ENCODE measurements at places on chromosomes 7 and 10.

DNA sequence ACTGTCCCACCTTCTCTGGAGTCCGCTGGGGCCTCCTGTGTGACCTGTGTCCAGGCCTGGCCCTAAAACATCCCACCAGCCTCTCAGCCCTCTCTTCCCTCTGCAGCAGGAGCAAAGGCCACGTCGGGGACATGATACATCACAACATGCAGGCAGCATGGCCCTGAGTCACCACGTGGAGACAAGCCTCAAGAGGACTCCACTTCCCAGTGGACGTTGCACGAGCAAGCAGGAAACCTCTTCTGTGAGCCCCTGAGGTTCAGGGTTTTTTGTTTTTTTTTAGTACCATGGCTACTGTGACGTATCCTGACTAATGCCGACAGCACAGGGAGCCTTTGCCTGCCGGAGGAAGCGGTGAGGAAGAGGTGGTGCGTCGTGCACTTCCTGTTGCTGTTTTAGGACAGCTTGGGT, 165.9 kb downstream of the DNAJB6 start:
- no peak for DNase-seq

DNA sequence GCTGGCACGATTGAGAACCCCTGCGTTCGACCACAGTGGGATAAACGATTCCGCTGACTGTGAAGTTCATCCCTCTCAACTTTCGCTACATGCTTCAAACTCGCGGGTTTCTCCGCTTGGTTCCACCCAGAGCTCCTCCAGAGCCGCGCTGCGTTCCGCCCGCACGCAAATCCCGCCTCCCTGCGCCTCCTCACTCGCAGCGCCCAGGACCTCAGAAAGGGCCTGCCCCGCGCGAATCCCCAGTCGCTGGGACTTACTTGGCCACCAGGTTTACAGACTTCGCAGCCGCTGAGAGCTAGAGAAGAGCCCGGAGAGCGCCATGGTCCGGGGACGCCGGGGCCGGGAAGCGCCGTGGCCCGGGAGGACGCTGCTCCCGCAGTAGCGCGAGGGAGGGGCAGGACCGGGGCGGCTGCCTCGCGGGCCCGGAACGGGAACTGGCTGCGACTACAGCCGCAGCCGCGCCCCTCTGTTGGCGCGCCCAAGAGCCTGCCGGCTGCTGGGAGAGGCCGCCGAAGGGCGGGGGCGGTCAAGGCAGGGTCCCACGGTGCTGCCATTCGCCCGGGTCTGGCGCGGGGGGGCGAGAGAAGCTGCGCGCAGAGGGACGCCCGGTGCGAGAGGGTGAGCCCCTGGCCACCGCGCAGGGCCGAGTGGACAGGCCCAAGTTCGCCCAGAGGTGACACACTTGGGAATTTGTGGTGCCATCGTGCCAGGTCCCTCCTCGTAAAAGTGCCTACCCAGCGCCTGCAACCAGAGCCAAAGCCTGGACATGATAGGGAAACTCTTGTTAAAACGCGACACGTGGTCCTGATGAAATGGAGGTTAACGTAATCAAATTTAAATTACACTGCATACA, at the start of gene NOD1:
Gene NOD1 (minus strand): TSS at position 436 of the 853 bp plus-strand sequence. CDS start 21,863 bp downstream, outside the sequence.
- no peak for DNase-seq

GRCh38 chr7:3393862-3394261, 92.8 kb downstream of the SDK1 start:
- DNase-seq, result no peak

DNA sequence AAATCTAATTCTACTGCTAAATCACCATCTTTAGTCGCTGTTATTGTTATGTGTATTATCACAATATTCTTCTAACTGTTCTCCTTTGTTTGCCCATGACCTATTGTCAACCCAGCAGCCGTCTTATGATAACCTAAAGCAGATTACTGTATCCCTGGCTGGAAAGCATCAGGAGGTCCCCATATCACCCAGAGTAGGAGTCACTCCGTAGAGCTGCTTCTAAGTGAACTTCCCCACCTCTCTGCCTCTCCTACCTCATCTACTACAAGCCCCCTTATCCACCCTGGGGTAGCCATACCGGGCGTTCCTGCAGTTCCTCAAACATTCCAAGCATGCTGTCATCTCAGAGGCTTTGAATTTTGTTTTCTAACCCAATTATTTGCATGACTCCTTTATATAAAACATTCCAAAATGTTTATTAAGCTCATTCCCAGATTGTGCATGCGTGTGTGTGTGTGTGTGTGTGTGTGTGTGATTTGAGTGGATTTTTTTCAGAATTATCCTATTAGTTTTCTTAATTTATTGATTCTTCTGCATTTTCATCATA, 39.7 kb downstream of the POU6F2 start:
- DNase-seq, result no peak

DNA sequence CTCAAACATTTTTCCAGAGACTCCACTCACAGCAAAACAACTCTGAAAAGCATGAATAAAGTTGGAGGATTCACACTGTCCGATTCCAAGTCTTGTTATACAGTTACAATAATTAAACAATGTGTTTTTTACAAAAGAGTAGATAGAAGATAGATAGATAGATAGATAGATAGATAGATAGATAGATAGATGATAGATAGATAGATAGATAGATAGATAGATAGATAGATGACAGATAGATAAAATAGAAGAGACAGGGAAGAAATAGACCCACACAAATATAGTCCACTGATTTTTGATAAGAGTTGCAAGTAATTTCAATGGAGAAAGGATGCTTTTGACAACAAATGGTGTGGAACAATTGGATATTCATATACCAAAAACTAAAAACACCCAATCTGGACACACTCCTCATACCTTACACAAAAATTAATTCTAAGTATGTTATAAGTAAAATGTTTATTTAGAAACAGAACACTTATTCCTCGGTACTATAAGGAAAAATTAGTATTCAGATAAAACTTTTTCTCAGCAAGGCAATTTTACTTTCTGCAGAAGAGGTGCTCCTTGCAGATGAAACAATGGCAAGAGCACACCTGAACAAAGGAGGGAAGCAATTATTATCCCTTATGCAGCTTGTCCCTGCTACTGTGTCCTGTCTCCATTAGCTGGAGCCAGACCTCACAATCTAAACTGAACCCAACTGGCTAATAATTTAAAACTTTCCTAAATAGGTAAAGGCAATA, 5.7 kb upstream of the TAS2R39 start:
- DNase-seq, result no peak

DNA sequence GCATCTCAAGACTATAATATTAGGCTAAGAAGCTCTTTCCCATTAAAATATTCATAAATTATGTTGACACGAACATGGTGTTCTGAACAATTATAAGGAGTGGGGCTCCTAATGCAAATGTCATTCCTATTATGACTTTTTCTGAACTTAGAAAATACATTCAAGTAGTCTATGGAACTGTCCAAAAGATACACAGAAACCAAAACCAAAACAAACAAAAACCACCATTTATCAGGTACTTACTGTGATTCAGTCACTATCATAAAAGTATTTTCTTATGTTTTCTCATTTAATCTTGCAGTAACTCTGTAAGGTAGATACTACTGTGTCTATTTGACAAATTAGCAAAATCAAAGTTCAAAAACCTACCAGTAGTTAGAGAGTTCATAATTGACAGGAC, 406.8 kb downstream of the GFRA1 start:
- no peak for DNase-seq

GRCh38 chr10:52952391-52953055, 179.9 kb upstream of the MBL2 start:
- DNase-seq, result no peak

DNA sequence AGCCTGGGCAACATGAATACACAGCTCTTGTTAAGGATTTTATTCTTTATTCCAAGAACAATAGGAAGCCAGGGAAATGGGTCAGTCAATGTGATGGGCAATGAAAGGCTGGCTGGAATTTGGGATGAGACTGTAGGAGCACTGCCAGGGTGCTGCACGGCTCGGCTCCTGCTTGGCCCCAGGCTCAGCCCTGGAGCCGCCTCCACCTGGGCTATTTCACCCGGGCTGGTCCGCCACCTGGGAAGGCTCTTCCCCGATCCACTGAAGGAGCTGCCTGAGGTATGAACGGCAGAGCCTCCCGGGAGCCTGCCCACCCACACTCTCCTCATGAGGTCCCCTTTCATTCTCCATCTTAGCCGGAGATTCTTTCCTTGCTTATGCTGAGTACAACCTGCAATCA, 80.4 kb upstream of the KMT2C start:
- no peak for DNase-seq

- no peak for DNase-seq
Observed at GRCh38 chr7:47374538-47374937, 207.4 kb downstream of the TNS3 start.

DNA sequence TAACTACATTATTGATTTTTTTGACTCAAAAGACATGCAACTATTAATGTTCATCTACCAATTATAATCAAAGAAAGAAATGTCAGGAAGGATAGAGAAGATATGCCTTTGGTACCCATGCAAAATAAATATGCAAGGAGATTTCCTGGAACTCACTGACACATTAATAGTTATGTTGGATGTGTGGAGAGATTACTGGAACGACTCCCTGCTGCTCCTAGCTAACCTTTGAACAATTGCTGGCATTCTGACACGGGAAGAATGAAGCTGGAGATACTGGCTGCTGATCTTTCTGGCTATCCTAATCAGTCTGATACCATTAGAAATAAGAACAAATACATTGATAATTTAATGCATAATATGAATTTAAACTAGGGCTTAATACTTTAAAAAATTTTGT, 507.9 kb upstream of the NRG3 start:
- DNase-seq, result no peak

DNA sequence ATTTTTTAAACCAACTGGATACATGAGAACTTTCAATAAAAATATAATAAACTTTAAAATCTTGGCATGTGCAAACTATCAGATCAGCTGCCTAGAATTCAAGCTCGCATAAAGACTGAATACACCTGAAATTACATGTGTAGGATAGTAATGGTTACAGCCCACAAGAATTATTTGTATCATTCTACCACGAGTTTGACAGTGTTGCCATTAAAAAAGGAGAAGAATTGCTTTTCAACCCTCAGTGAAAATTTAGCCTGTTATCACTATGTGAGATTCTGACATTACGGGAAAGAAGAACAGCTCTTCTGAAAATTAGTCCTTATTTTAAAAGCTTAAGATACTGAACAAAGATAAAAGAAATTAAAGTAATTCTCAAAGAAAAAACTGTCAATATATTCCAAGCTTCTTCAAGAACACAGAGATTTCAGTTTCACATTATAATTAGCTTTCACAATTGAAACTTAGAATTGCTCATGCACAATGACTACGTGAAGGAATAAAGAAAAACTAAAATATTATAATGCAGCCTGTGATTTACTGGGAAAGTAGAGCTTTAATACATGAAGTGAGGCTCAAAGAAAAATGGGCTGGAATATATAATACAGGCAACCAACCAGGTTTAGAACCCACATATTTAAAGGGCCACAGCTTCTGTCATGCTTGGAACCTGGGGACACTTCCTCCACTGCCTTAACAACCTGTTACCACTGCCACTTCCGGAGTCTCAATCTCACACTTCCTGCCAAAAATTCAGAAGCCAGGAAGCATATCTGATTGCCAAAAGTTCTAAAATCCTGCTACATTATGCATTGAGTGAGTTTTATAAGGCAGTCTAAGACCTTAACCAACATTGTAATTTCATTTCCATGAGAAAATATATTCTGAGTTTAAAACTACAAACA, 23.2 kb downstream of the TPK1 start:
- DNase-seq, result no peak

DNA sequence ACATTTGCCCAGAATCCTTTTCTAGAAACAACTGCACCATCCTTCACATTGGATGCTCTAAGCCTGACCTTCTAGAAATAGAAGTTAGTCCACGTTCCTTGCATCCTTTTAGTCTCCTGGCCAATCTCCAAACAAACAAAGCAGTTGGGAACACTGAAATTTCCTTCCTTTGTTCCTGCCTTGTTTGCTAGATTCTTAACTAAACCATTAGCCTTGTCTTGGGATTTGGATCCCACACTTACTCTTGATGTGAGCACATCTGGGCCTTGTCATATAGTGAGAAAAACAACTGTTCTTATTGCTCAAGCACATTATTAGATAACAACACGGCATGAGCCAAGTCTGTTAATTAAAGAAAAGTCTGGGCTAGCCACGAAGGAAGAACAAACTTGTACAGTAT, 319.3 kb upstream of the GHITM start:
- no peak for DNase-seq

- no peak for DNase-seq
Observed at GRCh38 chr10:14474656-14475055, 143.9 kb upstream of the FRMD4A start.
